Activated CD4-positive, alpha-beta T cell treated with anti-CD3 and anti-CD28 coated beads, Interleukin-2, amount 10 ng/mL, durations not matched to agents 24 days and 14 days (primary cell): ENCODE measurements at places on chromosomes 3 and 15.
A peak's percentile ranks its signal among the peaks of the same experiment; 100 is the strongest.

DNA sequence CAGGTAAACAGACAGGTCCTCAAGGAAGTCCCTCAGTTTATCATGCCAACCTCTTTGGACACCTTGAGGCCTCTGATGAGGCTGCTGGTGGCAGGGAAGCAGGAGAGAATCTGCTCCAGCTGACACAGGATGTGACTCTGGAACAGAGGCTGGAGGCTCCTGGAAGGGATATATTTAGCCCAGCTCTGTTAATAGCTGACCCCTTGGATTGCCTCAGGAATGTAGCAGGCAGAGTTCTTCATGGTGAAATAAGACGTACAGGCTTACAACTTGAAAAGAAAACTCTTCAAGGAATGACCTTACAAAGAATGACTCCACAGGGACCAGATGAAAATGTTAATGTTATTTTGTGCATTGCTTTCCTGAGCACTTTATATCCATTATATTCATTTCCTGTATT, 90.5 kb downstream of the AQP9 start:
- DNase-seq: no peak

DNA sequence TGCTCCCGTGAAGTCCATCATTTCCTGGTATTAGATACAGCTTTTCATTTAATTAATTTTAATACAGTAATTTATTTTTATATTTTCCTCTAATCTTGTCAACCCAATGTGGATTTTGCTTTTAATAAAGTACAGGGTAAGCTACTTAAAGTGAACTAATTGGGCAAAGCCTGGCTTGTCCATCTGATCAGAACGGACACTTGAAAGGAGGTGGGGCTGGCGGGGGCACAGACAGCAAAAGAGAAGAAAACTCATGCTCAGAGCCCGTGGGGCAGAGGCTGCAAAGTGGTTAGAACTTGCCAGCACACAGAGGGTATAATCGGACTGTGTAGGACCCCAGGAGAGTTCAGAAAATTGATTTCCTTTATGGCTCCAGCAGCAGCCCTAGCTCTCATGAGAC, 443.1 kb upstream of the MDFIC2 start:
- DNase-seq: no peak

DNA sequence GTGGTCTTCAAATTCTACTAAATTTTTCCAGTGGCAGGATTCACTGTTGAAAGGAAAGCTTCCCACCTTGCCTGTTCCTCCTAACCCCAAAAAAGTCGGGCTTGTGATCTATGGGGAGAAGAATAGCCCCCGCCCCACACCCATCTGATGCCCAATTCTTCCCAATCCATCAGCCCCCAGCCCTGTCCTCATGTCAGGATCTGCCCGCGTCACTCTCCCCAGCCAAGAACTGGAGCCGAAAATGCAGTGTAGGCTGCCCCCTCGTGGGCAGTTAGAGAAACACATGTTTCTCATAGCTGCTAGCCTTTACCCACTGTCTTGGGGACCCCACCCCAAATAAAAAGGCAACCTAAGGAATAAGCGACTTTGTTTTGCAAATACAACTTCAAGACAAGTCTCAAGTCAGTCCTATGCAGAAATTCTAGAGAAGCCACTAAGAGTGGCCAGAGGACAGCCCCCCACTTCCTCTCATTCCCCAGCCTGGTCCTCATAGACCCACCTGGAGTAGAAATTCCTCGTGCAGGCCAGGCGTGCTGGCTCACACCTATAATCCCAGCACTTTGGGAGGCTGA, 13.0 kb upstream of the CSK start:
- peak; percentile 90 for DNase-seq

DNA sequence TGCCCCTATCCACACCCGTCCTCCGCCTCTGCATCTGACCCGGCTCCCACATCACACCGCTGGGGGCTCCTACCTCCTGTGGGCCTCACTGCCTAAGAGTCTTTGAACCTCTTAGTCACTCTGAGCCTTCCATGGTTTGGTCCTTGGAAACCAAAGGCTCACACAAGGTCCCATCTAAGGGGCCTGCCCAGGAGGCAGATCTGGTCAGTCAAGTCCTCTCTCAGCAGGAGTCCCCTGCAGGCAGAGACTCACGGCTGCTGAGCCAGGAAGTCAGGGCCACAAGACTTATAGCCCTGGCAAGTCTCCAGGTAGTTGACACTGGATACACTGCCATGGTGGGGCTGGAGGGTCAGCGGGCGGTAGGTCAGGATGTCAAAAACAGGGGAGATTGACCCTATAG, 31.2 kb upstream of the ALDH1L1 start:
- DNase-seq: no peak

GRCh38 chr3:172751175-172751704, 714 bp downstream of the ECT2 start:
- DNase-seq: no peak

DNA sequence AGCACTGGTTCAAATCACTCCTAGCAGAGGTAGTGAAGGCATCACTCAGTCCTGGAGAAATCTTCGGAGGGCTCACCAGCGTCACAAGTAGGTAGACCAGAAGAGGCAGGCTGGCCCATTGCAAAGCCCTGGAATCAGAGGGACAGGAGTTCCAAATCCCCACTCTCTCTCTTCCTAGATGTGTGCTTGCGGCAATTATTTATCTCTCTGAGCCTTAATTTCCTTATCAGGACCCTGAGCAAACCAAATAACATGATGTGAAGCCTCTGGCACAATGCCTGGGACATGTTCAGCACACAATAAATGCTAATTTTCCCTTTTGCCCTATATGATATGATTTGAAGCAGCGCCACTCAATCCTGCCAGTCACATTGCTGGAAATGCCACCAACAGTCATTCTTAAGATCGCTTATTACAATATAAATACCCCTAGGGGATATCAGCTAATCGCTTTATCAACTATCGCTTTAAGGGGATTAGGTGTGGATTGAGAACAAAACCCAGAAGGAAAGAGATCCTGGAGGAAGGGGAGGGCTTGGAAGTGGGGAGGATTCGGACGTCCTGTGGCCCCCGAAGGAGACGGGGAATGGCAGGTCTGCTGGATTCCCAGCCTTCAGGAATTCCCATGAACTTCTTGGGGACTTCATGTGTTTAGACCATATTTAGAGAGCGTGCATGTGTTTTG, 59.5 kb upstream of the TSEN2 start:
- DNase-seq: no peak

DNA sequence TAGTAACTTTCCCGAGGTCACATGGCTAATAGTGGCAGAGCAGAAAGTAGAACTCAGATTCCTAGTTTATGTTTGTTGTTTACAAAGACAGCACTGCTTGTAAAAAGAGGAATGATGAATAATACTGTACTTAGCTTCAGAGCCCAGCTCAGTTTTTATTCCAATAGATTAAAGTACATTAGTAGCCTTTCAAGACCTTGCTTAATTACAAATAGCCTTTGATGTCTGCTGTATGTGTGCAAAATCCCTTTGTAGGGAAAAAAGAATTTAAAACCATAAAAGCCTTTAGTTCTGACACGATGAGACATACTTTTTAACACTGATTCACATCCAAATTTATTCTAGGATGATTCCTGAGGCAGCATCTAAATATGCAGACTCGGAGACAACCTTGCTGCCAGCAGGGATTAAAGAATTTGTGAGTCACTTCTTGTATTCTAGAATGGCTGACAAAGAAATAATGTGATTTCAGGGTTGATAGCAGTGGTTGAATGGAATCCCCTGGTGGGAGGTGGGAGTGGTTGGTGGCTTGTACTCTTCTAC, 324.2 kb upstream of the TGFBR2 start:
- no peak for DNase-seq

- no peak for DNase-seq
Measured at GRCh38 chr3:192212335-192212734, 515.0 kb downstream of the FGF12 start.

GRCh38 chr3:123780656-123781055, 103.5 kb downstream of the MYLK start:
- DNase-seq: no peak

DNA sequence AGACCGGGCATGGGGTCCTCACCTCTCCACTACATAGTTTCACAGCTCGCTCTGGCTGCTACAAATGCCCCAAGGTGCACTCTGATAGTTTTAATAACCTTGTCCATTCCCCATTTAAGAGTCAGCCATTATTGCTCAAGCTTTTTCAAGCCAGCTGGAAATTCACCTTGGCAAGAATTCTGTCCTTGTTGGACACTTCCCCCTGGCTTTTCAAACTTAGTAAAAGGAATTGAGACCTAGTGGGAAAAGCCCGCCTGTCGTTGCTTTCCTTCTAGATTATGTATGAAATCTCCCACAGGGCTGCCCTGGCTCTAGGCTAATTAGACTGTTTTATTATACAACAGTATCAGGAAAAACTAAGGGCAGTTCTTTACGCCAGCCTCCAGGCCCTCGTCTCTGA, 293.7 kb upstream of the GADL1 start:
- DNase-seq: no peak

- no peak for DNase-seq
Measured at GRCh38 chr3:98644168-98644567, 50.8 kb upstream of the CPOX start.

DNA sequence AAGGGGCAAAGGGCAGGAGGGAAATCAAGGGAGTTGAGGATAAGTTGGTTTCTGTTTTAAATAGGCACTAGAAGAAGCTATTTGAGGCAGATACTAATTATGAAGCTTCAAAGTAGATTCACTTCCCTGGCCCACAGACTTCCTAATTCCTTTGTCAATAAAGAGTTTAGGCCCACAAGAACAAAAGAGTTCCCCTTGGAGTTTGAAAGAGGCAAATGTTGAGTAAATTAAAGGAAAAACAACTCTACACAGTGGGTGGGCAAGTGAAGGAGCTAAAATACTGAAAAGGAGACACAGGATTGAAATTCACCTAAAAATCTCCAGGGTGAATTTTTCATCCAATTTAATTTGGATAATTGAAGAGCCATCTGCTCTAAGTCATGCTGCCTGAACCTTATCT, 411.7 kb upstream of the RORA start:
- no peak for DNase-seq

DNA sequence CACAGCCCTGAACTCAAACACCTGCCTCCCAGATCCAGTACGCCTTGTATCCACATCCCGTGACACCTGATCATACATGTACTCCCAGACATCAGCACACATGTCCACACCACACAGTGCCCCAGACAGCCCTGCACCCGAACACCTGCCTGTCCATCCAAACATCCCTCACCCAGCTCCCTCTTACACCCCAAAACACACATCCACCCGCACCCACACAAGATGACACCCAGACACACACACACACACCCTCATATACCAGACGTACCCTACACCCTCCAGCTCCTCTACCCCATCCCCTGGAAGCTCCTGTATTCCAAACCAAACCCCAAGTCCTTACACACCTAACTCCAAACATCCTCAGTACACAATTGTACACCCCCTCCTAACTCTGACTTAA, 735 bp downstream of the CAMK1 start:
- no peak for DNase-seq

- no peak for DNase-seq
Measured at GRCh38 chr3:139006051-139006716, at the start of gene PRR23A. Gene PRR23A, minus strand, starts transcription at chr3:139006268. Its CDS starts 0 bp downstream, at chr3:139006268.

DNA sequence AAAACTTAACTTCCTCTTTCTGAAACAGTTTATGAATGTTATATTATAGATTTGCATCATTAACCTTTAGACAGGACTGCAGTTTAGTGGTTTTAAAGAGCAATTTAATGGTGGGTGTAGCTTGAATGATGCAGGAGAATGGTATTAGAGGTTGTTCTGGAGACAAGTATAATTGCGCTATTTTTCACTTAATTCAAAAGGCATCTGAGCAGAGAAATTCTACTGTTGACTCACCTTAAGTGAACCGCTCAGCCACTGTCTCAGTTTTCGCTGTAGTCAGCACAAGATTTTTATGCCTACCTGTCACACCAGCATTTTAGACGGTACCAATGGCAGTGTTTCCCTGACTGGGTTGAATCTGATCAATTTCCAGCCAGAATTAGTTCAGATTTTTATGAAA, 348.8 kb upstream of the DCBLD2 start:
- no peak for DNase-seq

- peak; percentile 95 for DNase-seq
Measured at GRCh38 chr3:32460031-32460749, 42.5 kb downstream of the CMTM6 start.

DNA sequence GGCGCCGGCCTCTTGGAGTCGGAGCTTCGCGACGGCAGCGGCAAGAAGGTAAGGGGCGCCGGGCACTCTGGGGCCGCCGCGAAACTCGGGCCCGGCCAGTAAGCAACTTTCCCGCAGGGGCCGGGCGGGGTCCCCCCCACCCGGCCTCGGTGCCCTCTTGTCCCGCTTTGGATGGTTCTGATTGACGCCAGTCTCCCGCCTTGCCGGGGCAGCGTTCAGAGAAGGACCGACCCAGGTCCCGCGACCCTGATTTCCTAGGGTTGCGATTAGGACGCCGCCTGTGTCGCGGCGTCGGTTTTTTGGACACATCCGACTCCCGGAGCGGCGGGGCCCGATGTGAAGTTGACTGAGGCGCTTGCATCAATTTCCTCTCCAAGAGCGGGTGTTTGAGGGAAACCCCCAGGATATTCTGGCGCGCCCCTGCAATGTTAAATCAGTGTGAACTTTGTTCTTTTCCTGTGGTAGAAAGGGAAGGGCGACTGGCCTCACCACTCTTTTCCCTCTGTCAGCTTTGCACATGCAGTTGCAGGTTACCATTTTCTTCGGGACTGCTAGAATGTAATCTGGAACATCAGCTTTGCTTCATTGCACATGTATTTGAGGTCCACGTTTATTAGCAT, 755 bp downstream of the PDE8A start:
- DNase-seq: peak; percentile 84

- no peak for DNase-seq
Measured at GRCh38 chr3:8768364-8769087, 887 bp downstream of the OXTR start.

- no peak for DNase-seq
Measured at GRCh38 chr15:49855917-49856637, 235.2 kb downstream of the DTWD1 start.

GRCh38 chr3:128170866-128171516, 17.7 kb downstream of the EEFSEC start:
- DNase-seq: no peak

DNA sequence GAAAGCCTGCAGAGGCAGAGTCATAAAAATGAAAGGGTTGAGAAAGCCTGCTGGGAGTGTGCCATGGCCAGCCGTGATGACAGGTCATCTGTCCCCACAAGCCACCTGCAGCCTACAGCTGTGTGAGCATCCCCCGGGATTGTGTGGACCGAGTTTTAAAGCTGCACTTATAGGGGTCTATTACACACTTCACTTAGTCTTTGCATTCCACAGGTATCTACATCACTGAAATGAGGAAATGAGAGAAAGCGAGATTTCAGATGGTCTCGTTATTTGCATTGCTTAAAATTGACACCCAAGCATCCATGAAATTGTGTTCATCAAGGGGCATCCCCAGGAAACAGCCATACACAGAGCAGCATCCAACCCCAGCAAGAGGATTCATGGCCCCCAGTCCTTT, 137.6 kb upstream of the TRIM42 start:
- no peak for DNase-seq

DNA sequence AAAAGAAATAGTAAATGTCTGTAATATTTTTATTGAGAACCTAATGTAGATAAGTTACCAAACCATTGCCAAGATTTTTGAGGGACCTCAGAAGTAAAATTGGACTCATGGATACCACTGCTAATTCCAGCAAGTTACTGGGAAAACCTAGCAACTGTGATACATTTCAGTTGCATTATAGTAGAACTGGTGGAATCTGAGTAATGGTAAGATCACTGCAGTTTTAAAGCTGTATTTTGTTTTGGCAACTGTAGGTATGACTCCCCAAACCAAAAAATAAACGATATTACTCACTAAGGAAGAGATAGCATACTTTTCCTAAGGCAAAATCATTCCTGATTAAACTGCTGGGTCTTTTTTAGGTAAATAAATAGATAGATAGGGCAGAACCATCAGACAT, 54.0 kb downstream of the ARMC8 start:
- no peak for DNase-seq

- no peak for DNase-seq
Measured at GRCh38 chr15:66941108-66941711, 124.2 kb upstream of the SMAD3 start.
